ENCODE measurements at places on chromosomes 5 and 9.

- DNase-seq, result no peak
These were observed 114.4 kb downstream of the AUH start for GRCh38 chr9:91247278-91247677.

DNA sequence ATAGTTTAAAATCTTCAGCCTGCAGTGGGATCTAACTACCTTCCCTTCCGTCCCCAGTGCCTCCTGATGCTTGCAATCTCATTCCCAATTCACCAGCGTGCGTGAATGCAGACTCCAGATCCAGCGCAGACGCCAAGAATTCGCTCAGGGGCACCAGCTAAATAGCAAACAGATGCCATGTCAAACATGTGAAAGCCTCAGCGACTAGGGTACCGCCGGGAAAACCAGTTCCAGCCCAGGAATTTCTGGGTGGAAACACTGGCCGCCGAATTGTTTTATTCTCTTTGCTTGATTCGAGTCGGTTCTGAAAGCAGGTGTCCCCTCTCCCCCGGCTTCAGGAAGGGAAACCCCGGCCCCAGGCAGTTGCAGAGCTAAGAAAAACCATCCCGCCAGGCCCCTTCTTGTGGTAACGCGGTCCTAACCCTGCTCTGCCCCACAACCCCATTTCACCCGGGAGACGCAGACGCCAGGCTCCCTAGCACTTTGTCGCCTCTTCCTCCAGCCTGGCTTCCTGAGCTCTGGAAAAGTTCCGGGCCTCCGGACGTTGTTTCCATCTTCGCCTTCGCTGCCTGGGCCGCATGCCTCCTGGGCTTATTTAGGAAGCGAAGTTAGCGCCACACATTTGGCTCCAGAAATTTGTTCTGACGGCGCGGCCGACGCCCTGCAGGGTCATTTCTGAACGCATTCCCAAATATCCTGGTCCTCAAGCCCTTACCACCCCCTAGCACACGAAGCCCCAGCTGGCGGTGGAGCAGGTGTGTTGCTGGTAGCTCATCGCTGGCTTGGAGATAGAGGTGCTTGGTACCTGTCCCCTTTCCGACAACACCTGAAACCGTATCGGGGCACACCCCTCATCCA, 665 bp upstream of the LVRN start:
- DNase-seq, result no peak

DNA sequence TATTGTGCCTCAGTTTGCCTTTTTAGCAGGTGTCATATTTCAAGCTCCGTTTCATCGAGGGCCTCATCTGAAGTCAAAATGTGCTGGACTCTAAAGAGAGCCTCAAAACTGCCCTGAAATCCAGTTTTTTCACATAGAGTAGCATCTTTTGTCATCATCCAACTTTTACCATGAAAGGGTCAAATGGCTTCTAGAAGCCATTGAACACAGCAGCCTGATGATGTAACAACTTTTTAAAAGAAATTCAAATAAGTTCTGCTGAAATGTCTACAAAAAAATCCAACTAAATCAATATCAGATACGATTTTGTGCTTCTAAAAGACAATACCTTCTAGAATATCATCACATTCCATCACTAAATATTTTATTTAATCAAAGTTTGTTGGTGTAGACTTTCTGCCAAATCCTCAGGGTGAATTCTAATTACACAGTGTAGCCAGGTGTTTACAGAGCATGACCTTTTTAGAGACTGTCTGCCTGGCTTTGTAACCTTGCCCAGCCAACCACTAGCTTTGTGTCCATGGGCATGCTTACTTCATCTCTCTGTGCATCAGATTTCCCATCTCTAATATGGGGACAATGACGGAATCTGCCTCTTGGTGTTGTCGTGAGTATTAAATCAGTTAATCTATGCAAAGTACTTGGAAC, 505.0 kb downstream of the EBF1 start:
- no peak for DNase-seq

DNA sequence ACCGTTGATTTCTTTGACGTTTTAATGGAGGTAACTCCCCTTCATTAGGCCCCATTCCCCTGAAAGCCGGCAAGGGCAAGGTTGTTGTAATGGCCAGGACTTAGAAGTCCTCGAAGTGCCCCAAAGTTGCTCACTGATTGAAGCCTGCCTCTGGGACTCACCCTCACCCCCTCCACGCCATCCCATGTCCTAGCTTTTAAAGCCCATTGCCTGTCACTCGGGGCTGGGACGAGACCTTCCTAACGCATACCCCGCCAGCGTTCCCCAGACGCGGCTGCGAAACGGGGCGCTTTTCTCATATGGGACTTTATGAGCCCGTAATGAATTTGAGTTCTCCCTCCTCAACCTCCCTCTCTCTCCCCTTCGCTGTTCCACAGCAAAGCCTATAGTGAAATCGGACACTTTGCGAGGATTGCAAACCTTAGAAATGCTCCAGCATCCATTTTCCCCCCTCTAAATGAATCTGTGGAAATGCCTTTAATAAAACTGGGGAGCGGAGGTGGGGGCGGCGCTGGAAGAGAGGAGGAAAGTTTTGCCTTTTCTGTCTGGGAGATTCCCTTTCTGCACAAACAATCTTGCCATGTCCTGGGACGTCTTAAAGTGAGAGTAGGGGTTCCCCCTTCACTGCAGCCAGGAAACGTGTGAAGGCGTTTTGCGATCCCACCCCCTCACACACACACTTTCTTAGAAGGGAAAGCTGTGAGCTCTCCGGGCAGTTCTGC, 1.5 kb downstream of the PAPPA start:
- DNase-seq, result no peak

DNA sequence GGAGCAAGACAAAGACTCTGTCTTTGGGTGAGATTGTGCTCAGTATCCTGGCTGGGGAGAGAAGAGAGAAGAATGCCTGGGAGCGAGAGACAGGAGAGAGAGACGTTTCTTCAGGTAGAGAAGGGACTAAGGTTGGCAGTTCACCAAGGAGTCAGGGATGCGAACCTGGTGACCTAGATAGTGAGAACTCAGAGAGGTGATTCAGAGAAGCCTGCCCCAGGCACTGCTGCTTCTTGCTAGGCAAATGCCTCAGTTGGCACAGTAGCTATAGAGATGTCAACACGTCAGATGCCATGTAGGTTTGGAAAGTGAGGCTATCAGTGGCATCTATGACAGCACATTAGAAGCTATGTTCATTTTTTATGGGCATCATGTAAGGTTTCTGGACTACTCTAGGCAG, 231.6 kb upstream of the VLDLR start:
- no peak for DNase-seq

- DNase-seq, result no peak
These were observed 33.1 kb upstream of the PPARGC1B start for GRCh38 chr5:149697001-149697400.

DNA sequence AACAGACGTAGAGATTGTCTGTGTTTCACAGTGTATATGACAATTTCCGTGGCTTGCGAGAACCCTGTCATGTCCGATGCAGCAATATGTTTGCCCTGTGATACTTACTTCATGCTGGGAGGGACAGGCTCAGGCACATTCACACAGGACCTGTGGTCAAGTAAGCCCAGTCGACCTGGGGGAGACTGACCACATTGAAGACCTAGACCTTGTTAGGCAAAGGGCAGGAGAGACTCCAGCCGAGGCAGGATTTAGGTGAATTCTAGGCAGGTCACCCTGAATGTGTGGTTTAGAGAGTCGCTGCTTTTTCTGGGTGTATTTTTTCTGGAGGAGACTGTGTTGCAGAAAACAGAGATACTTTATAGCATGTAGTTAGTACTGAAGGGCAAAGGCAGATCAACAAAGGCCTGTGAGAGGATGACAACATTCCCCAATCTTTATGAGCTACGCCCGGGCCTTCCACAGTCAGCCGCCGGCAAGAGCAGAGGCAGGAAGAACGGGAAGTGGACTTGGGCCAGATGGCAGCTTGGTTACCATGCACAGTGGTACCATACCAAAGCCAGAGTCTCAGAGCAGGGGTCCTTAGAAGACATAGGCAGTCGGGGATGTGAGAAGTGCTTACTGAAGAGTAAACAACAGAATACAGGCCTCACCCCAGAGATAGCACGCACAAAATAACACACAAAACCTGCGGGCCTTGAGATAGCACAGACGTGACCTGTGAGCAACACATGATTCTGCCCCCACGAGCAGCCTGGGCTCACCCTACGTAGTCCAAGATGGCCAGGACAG, 220.7 kb downstream of the CACNA1B start:
- DNase-seq, result no peak

DNA sequence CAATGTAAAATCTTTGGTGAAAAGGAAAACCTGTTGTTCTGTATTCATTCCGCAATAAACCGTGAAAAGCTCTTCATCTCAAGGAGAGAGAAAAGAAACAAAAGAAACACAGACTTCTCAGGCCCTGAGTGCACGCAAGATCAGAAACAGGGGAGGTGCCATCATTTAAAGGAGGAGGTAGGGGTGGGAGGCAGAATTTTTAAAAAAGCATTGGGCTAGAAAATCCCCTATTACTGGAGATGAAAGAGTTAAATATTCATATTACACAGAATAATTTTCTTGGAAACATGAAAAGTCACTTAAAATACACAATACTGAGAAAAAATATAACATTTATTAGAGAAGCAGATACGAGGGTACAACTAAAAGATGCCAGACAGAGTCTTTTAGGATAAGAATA, 56.3 kb downstream of the USP20 start:
- no peak for DNase-seq

GRCh38 chr5:916441-917293, 24.0 kb downstream of the TRIP13 start:
- no peak for DNase-seq

GRCh38 chr9:86962692-86963091, 15.4 kb upstream of the GAS1 start:
- DNase-seq, result no peak

DNA sequence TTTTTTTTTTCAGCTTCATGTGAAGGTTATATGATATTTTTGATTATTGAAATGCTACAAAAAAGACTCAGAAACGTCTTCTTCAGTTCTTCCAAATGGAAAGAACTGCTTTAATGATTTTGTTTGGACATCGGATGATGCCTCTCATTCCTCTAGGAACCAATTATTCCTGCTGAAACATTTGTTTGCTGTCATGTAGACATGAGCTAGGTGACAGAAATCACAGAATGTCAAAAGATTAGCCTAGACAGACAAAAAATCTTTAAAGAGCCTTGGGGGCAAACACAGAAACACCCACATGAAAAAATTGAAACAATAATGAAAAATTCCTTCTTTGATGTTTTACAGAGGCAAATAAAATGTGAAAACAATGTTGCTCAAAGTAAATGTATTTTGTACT, 244.2 kb upstream of the EDIL3 start:
- DNase-seq, result no peak

DNA sequence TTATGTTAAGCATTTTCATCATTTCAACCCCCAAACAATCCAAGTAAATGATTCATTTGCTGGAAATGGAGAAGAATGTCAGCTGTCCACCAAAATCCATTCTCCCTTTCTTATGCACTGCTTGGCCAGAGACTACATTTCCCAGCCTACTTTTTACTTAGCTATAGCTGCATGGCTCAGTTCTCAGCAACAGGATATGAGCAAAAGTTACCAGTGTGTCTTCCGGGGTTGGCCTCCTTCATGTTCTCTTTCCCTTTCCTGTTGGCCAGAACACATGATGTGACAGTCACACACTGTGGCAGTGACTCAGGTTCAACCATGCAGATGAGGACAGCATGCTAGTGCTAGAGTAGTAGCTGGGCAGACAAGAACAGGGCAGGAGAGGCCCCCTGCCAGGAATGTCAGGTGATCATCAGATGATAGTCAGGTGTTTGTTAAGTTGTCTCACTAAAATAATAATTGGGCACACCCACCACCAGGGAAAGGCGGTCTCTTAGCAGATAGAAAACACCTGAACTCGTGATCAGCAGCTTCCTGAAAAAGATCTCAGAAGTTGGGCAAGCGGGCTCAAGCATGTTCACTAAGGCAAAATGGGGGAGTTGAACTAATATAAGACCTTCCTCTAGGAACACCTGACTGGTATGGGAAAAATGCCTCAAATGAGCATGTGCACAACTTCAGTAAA, 12.2 kb downstream of the GPR150 start:
- peak; percentile 59 for DNase-seq

DNA sequence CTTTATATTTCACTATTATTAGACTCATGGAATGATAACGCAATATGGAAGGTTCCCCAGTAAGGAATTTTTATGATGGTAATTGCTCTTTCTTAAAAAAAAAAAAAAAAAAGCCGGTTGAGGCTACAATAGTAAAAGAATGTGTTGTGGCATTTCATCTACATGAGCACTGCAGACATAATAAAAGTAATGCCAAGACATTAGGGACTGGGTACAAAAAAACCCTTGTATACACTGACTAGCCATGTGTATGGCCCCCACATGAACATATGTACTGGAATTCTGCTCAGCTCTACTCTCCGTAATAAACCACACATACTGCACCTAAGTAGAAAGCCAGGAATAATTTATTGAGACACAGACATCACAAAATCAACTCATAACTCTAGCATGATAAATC, 218.4 kb downstream of the ADAMTS6 start:
- DNase-seq, result no peak
